ENCODE measurements at places on chromosomes 11 and 22. TPM values are rescaled to one million over a fixed set of nuclear protein-coding genes. Genes with fewer than 3 reads are reported as not detected.
A peak's percentile ranks its signal among the peaks of the same experiment; 100 is the strongest.

DNA sequence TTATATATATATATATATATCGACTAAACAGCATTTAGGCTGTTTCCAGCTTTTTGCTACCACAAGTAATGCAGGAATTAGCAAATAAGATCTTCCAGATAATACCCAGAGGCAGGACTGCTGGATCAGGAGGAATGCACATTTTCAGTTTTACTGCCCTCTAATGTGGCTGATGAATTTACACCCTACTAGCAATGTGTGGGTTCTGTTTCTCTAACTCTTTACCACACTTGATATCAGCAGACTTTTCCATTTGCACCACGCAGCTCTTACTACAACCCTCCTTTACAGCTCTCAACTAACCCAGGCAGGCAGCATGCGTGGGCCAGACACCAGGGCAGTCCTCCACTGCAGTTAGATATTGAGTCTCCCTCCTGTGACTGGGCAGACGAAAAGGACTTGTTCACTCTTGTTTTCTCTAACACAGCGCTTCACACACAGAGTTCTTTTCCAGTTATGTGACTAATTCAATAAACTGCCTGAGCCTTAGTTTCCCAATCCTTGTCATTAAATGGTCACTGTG, 67.7 kb downstream of the IGLL5 start:
- no peak for DNase-seq
- no peak overlapping the region for H3K27ac ChIP-seq
- H3K36me3 ChIP-seq = no peaks in the 10 kb centered on the region
- peaks cover 15% of the 10 kb centered on the region for H3K27me3 ChIP-seq
- no peak overlapping the region for H3K4me3 ChIP-seq

- H3K4me1 ChIP-seq = peaks cover 29% of the 10 kb centered on the region
- H3K27me3 ChIP-seq = no peaks in the 10 kb centered on the region
- H3K4me3 ChIP-seq = peak within 1 kb of the TSS; percentile 94
- H3K36me3 ChIP-seq = no peaks in the 10 kb centered on the region
Measured at GRCh38 chr11:65872586-65873317, at the start of gene EFEMP2. Gene EFEMP2 (minus strand): TSS chr11:65872800. CDS start chr11:65872354, 446 bp downstream.

GRCh38 chr11:106988151-106989077, 29.9 kb downstream of the GUCY1A2 start:
- H3K27ac ChIP-seq = no peak overlapping the region
- no peaks in the 10 kb centered on the region for H3K27me3 ChIP-seq
- no peaks in the 10 kb centered on the region for H3K4me1 ChIP-seq
- no peaks in the 10 kb centered on the region for H3K36me3 ChIP-seq

DNA sequence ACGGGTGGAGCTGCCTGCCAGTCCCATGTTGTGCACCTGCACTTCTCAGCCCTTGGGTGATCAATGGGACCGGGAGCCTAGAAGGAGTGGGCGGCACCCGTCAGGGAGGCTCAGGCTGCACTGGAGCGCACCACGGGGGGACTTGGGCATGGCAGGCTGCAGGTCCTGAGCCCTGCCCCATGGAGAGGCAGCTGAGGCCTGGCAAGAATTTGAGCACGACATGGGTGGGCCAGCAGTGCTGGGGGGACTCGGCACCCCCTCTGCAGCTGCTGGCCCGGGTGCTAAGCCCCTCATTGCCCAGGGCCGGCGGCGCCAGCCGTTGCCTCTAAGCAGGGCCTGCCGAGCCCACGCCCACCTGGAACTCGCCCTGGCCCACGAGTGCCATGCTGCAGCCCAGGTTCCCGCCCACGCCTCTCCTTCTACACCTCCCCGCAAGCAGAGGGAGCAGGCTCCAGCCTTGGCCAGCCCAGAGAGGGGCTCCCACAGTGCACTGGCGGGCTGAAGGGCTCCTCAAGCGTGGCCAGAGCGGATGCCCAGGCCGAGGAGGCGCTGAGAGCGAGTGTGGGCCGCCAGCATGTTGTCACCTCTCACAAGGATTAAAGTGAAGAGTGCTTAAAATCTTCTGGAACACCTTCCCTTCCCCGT, 372.0 kb downstream of the ETS1 start:
- H3K4me1 ChIP-seq = peaks cover 6% of the 10 kb centered on the region
- H3K27ac ChIP-seq = no peak overlapping the region
- no peak overlapping the region for H3K4me3 ChIP-seq
- no peak for DNase-seq
- no peaks in the 10 kb centered on the region for H3K27me3 ChIP-seq

GRCh38 chr22:42399315-42400271, 32.6 kb downstream of the NFAM1 start:
- no peak for DNase-seq
- peaks cover 5% of the 10 kb centered on the region for H3K4me1 ChIP-seq
- H3K27ac ChIP-seq = no peak overlapping the region
- no peaks in the 10 kb centered on the region for H3K36me3 ChIP-seq
- no peaks in the 10 kb centered on the region for H3K27me3 ChIP-seq

DNA sequence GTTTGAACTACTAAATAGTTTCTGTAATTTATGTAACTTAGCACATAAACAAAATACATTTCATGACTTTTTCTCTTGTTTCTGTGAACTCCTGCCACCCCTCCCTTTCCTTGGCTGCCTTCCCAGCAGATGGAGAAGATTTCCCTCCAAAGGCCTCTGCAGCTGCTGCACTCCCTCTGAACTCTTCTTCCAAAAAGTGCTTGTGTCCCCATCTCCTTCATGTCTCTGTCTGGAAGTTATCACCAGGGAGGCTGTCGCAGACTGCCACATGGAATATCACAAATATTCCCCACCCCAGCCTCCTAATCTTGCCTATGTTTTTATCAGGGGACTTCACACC, 1068.3 kb downstream of the OPCML start:
- no peaks in the 10 kb centered on the region for H3K27me3 ChIP-seq
- H3K36me3 ChIP-seq = no peaks in the 10 kb centered on the region
- no peaks in the 10 kb centered on the region for H3K4me1 ChIP-seq

GRCh38 chr22:16933291-16934282, 74.4 kb downstream of the GAB4 start:
- no peak for DNase-seq
- H3K4me3 ChIP-seq = no peak overlapping the region
- no peaks in the 10 kb centered on the region for H3K4me1 ChIP-seq

GRCh38 chr11:71329786-71330185, 77.4 kb upstream of the SHANK2 start:
- peaks cover 5% of the 10 kb centered on the region for H3K27me3 ChIP-seq
- DNase-seq = peak; percentile 32
- no peak overlapping the region for H3K4me3 ChIP-seq

GRCh38 chr11:40328890-40329614, 1130.4 kb downstream of the LRRC4C start:
- H3K27ac ChIP-seq = no peak overlapping the region
- H3K4me3 ChIP-seq = no peak overlapping the region
- no peaks in the 10 kb centered on the region for H3K27me3 ChIP-seq
- H3K36me3 ChIP-seq = no peaks in the 10 kb centered on the region
- DNase-seq = no peak

GRCh38 chr11:71307811-71308645, 55.7 kb upstream of the SHANK2 start:
- H3K27ac ChIP-seq = no peak overlapping the region
- H3K36me3 ChIP-seq = no peaks in the 10 kb centered on the region
- no peaks in the 10 kb centered on the region for H3K4me1 ChIP-seq
- H3K27me3 ChIP-seq = peaks cover 6% of the 10 kb centered on the region
- no peak overlapping the region for H3K4me3 ChIP-seq

- H3K27ac ChIP-seq = peak overlapping the region; percentile 93
- peaks cover 50% of the 10 kb centered on the region for H3K4me1 ChIP-seq
- DNase-seq = no peak
- H3K27me3 ChIP-seq = no peaks in the 10 kb centered on the region
Measured at GRCh38 chr22:37634417-37634924, 5.0 kb upstream of the SH3BP1 start.

DNA sequence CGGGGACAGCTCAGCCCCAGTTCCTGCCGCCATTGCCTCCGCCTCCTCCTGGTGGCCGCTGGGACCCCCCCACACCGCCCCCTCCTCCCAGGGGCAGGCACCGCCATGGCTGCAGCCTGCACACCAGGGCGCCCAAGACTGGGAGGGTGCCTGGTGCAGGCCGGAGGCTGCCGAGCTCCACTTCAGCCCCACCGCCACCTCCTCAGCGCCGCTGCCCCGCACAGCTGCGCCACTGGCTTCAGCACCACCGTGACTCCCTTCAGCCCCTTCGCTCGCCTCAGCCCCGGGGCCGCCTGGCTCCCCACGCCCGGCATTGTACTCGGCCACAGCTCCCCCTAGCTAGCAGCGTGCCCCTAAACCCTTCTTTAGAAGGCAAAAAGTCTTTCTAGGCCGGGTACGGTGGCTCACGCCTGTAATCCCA, 131.1 kb downstream of the CRYBB2 start:
- H3K27ac ChIP-seq = no peak overlapping the region
- no peaks in the 10 kb centered on the region for H3K4me1 ChIP-seq
- no peak for DNase-seq
- H3K4me3 ChIP-seq = no peak overlapping the region

- DNase-seq = no peak
- H3K36me3 ChIP-seq = no peaks in the 10 kb centered on the region
- peaks cover 33% of the 10 kb centered on the region for H3K4me1 ChIP-seq
Measured at GRCh38 chr11:67280341-67280787, 8.7 kb upstream of the ANKRD13D start.

- peaks cover 27% of the 10 kb centered on the region for H3K27me3 ChIP-seq
- no peaks in the 10 kb centered on the region for H3K4me1 ChIP-seq
- no peak overlapping the region for H3K27ac ChIP-seq
Measured at GRCh38 chr11:111483431-111483830, 28.8 kb downstream of the BTG4 start.

Gene DERL3
- 14.3 TPM for total RNA-seq

Gene TBX10
- total RNA-seq = not detected

Gene C1QTNF4
- not detected for total RNA-seq

Gene ASRGL1
- 7.2 TPM for total RNA-seq
